ENCODE measurements at places on chromosomes 11 and 22.

- no peak for DNase-seq
Observed at GRCh38 chr11:11740073-11740702, 101.6 kb upstream of the USP47 start.

GRCh38 chr11:112315861-112316739, 55.4 kb upstream of the PLET1 start:
- no peak for DNase-seq

GRCh38 chr11:117933475-117933874, 4.3 kb upstream of the TMPRSS13 start:
- DNase-seq, result no peak

- DNase-seq, result no peak
Observed at GRCh38 chr11:113274713-113275582, 39.4 kb upstream of the TTC12 start.

GRCh38 chr11:1392111-1392510, 2.4 kb downstream of the BRSK2 start:
- DNase-seq, result no peak

GRCh38 chr11:4960877-4961276, 5.4 kb upstream of the OR51A2 start:
- DNase-seq, result no peak

DNA sequence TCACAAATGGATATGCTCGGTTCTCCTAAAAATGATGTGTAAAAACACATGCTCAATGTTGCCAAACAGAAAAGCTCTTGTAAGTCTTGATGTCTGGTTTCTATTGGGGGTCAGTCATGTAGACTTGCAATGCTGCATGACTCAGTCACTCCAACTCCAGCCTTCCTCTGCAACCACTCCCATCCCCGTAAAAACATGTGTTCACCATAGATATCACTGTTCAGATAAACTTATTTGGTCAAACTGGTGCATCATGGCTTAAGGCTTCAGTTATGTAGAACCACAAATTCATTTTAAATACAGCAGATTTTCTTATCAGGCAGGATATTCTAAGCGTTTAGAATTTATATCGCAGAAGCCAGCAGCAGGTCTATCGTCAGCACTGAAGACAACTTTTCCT, 298.4 kb upstream of the LUZP2 start:
- no peak for DNase-seq

GRCh38 chr11:125494561-125494960, 1.5 kb downstream of the FEZ1 start:
- DNase-seq, result peak; percentile 55

- no peak for DNase-seq
Observed at GRCh38 chr11:8802251-8802650, 108.7 kb upstream of the AKIP1 start.

GRCh38 chr11:125079151-125079877, 16.2 kb downstream of the SLC37A2 start:
- no peak for DNase-seq

GRCh38 chr11:108916290-108916689, 251.4 kb downstream of the DDX10 start:
- DNase-seq, result no peak

DNA sequence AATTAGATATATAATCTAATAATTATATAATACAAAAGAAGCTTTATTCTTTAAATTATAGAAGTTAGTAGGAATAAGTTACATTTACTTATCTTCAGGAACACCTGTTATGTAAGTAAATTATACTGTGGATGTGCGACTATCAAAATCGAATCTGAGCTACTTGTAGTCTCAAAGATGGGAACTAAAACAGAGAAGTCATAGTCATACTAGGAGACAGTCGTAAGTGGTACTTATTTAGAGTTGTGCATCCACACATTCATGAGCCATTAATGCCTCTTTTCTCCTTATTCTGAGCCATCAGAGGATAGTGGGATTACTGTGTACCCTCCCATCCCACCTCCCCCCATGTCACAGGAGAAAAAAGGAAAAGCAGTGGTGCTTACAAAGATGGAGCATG, 114.4 kb downstream of the CADM1 start:
- DNase-seq, result no peak
